ENCODE measurements at places on chromosomes 11 and 22.
A peak's percentile ranks its signal among the peaks of the same experiment; 100 is the strongest.

DNA sequence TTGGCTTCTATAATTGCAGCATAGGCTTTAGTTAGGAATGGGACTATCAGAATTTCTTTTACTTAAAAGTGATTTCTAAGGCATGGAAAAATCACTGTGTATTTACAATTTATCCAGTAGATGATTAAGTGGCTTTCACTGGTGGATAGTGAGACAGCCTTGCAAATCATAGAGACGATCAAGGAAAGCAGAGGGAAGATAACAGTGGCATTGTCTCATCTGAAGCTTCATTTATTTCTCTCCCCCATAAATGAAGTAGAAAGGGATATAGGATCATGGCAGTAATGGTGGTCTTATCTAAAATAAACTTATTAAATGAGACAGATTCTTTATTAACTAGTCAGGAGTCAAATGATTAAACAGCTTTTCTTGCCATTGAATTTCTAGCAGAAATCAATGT is 224.2 kb upstream of the ANO5 start:
- DNase-seq: no peak

GRCh38 chr22:23713696-23714595 is 23.1 kb downstream of the RGL4 start:
- no peak for DNase-seq

DNA sequence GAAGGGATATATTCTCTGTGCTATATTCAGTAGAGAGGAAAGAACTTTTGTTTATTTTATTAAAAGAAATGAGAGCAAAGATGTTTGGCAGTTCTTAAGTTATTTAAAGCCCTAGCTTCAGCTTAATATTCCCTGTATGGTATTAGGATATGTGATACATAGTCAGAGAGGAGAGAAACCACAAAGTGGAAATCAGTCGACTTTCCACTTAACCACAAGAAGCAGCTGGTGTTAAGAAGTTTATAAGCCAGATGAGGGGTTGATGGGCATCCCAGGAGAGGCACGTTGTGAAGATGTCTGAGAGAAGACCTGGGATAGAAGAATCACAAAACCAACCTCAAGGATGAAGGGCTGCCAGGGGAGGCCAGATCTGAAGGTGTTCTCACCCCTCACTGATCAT is 23.3 kb upstream of the PHF21B start:
- no peak for DNase-seq

DNA sequence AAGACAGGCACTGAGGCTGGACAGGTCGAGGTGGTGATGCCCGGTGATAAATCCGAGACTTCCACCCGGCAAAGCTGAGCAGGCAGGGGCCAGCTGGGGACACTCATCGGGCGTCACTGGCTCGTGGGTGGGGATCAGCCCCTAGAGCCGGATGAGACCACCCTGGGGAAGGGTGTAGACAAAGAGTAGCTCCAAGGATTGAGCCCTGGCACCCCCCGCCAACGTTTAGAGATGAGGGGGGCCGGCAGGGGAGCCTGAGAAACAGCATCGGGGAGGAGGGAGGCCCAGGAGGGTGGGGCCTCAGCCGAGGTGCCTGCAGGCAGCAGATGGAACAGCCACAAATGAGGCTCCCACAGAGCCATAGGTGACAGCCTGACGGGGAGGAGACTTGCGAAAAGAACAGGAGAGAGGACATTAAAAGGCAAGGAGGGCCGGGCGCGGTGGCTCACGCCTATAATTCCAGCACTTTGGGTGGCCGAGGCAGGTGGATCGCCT is 27.4 kb upstream of the CBX7 start:
- DNase-seq: no peak

DNA sequence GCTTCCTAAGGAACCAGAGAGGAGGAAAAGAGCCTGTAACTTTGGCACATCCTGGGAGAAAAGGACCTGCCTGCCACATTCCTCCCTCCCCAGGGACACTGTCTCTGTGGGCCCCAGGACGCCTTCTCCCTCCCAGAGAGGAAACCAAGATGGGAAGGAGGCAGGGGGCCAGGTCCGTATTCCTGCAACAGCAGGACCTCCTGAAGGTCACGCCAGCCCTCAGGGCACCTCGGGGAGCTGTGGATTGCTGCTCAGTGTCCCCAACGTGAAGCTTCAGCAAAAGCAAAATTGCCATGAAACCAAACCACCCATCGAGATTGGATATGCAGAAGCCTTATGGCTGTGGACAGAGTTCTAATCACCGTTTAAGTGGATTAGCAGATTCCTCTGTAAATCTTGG is 86.7 kb downstream of the ARHGAP8 start:
- DNase-seq: no peak

DNA sequence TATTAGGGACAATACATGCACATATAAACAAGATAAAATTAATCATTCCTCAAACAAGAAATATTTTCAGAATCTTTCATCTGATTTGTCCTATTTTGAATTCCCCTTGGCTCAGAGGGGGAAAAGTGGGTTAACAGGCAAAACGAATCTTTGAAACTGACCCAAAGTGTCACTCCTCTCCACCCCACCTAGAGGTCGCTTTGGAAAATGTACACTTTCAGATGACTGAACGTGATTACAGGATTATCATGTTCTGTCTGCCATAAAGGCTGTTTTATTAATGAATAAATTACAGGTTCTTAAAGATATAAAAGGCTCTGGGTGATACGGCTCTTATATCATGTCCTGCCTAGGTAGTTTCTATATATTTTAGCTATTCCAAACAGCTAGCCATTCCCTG is 1735.0 kb downstream of the LRRC4C start:
- DNase-seq: no peak

- DNase-seq: peak; percentile 99
These were observed 55.5 kb downstream of the ABTB2 start for GRCh38 chr11:34302046-34302921.

DNA sequence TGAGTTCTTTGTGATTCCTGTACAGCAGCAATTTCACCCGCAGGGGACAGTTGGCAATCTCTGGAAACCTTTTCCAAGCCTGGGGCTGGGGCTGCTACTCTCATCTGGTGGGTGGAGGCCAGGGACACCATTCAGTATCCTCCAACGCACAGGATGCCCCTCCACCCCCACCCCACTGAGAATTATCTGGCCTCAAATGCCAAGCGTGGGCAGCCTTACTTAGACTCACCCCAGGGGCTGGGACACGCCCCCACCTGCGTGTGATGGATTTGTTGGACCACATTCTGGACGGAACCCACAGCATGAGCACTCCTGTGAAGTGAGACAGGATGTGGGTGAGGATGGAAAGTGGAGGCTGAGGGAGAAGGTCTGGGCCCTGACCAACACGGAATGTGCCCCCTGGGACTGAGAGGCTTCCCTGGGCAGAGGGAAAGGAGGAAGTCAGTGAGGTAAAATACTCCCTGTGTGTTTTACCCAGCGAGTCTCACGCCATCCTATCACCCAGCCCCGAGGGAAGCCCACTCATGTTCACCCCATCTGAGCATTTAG is 13.7 kb downstream of the RASD2 start:
- DNase-seq: peak; percentile 33

GRCh38 chr11:96169250-96169649 is 173.7 kb downstream of the MAML2 start:
- DNase-seq: no peak

GRCh38 chr11:110468121-110468520 is 38.4 kb downstream of the FDX1 start:
- no peak for DNase-seq

DNA sequence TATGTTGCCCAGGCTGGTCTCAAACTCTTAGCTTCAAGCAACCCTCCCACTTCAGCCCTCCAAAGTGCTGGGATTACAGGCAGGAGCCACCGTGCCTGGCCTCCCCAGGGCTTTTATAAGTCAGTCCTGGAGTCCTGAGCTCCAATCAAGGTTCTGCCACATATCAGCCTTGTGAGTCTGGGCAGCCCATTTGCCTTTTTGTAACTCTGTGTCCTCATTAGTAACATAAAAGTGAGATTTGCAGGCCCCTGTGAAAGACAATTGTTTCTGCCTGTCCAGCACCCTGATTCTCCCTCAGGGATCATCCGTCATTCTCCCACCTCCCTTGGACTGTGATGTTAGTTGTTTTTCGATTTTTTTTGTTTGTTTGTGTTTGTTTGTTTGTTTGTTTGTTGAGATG is 89.8 kb downstream of the MN1 start:
- no peak for DNase-seq

Data from fibroblast of upper back skin (primary cell).